ENCODE measurements at places on chromosomes 7 and 10. TPM values are rescaled to one million over a fixed set of nuclear protein-coding genes. Genes with fewer than 3 reads are reported as not detected.

GRCh38 chr7:6480323-6480660 lies 32.5 kb upstream of the DAGLB start:
- DNase-seq = no peak

Gene SPDYE17
- total RNA-seq = not detected

Gene TMEM225B
- total RNA-seq = 0.31 TPM

GRCh38 chr7:26865094-26865388 lies 651 bp upstream of the SKAP2 start:
- DNase-seq = no peak

GRCh38 chr7:156223935-156224832 lies 411.9 kb upstream of the SHH start:
- no peak for DNase-seq
